Left ventricle myocardium inferior (tissue), 1 donor: ENCODE measurements at places on chromosomes 4 and X. TPM values are rescaled to one million over a fixed set of nuclear protein-coding genes. Genes with fewer than 3 reads are reported as not detected.

TCEAL3 gene
- 18.2 TPM for total RNA-seq

HUWE1 gene
- 130 TPM for total RNA-seq

GPRASP2 gene
- total RNA-seq, result 14.5 TPM

RS1 gene
- total RNA-seq, result not detected

NUP62CL gene
- total RNA-seq, result 1.1 TPM

PDLIM5 gene
- total RNA-seq, result 982 TPM

TLR7 gene
- 0.69 TPM for total RNA-seq

CCDC110 gene
- total RNA-seq, result 2.0 TPM

FGF5 gene
- 1.2 TPM for total RNA-seq
